Activated gamma-delta T cell treated with Interleukin-2 at 50 U/mL for 16 hours (primary cell): ENCODE measurements at places on chromosomes 1 and 21.

DNA sequence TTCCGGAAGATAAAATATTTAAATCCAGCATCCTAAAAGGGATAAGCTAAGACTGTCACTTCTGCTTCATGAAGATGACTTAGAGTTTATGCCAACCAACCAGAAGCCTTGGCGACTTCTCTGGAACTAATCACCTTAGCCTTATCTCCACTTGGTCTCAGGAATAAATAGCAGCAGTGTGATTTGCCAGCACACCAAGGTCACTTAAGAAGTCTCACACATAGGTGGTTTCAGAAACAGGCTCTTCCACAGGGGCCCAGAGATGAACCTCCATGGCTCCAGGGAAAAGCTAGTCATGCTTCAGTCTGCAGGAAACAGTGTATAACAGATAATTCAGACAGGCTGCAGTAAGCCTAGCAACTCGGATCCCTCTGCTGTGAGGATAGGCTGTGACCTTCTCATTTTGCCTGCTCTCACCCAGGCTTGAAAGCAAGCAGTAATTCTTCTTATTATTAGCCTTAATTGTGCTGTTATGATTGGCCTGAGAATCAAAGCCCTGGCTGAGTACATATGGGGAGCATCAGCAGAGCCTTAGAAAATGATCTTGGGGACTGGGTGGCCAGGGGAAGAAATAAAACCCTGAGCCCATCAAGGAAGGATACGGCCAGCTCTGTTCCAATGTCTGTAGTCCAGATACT lies 84.7 kb downstream of the WLS start:
- DNase-seq, result no peak

DNA sequence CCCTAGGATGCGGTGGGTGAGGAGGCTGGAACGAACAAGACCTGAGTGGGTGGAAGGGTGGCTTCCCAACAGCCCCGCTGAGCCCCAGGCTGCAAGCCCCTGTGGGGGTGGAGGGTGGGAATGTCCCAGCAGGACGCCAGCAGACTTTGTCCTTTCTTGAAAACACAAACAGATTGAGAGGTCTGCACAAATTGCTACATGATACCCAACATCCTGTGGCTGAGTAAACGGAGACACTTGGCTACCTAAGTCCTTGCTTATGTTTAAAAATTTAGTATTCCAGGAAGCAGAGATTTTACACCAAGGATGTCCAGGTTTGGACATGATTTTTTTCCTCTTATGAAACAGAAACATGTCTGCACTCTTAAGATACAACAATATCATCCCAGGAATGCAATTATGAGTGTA lies 11.8 kb upstream of the F3 start:
- DNase-seq, result no peak

GRCh38 chr1:43311521-43311920 lies 10.7 kb downstream of the TIE1 start:
- no peak for DNase-seq

DNA sequence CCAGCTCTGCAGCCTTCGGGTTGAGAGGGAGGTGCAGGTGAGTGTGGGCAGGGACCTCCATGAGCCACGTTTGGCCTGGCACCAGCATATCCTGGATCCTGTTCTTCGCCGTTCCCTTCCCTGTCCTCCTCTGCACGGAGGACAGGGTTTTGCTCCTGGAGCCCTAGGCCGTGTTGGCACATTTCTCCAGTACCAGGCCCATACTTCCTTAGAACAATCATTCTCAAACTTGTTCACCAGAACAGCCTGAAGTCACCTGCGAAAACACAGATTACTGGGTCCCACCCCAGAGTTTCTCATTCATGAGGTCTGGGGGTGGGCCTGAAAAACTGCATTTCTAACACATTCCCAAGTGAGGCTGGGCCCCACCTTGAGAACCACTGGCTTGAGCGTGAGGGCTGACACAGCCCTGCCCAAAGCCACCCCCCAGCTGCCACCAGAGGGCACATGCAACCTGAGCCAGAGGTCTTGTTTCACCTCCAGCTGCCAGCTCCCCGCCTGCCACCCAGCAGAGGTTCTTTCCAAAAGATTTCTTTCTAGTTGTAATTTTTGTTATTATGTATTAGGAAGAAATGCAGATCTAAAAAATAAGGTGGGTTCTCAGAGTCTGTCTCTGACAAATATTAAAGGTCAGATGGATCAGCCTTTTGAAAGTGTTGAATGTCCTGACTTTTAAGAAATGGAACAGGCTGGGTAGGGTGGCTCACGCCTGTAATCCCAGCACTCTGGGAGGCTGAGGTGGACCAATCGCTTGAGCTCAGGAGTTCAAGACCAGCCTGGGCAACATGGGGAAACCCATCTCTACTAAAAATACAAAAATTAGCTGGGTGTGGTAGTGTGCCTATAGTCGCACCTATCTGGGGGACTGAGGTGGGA lies 39.6 kb upstream of the LDLRAP1 start:
- DNase-seq, result peak; percentile 78

- no peak for DNase-seq
These were observed 14.8 kb upstream of the ZNF669 start for GRCh38 chr1:247118946-247119446.

GRCh38 chr1:66043186-66043585 lies 250.5 kb downstream of the PDE4B start:
- no peak for DNase-seq

DNA sequence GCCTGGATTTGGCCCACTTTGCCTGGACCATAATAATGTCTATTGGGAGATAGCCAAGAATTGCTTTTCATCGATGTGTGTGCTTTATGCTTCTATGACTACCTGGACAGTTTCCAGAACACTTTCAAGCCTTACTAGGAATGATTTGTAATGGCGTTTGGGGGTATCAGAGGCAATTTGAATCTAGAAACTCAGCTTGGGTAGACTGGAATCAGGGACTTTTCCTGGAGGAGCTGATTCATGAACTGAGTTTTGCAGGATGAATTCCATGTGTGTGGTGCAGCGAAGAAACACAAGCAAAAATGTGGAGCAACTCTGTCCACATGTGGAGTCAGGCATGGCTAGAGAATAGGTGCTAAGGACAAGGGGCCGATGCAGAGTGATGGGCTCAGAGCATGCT lies 11.9 kb upstream of the TMEM61 start:
- DNase-seq, result no peak

DNA sequence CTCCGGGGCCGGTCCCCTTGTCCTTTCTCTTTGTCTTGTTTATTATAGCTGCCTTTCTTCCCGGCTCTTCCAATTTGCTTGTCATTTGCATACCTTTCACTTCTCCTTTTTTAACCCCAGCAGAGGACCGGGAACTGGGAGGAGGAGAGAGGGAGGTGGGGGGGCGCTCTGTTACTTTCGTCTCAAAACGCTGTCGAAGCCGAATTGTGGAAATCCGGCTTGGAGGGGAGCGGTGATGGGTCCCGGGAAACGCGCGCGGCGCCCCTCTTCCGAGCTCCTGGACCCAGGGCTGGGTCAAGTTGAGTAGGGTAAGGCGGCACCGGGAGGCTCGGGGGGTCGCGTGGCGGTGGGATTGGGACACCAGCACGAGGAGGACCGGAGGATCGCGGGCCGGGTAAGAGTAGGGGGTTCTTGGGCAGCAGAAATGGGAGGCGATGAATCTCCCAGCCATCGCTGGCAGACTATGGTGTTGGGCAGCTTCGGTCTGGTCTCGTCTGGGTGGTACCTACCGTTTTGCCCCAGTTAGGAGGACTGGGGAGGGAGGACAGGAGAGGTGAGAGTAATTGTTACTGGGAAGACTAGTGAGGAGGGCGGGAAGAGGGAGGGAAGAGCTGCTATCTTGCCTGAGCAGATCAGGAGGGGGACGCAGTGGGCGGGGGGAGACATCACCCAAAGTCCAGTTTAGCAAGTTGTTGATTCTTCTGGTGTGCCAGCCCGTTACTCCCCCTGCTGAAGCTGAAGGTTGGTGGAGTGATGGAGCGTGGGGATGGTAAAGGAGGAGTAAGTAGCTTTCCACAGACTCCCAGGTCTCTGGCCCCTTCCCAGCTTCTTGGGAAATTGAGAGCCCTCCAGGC lies 1.5 kb downstream of the PROX1 start:
- DNase-seq, result no peak

GRCh38 chr1:23433122-23433521 lies 8.6 kb upstream of the TCEA3 start:
- no peak for DNase-seq

- no peak for DNase-seq
These were observed 78.0 kb downstream of the CDC14A start for GRCh38 chr1:100430325-100430756.

- no peak for DNase-seq
These were observed 33.8 kb downstream of the MFSD2A start for GRCh38 chr1:39988618-39989343.

DNA sequence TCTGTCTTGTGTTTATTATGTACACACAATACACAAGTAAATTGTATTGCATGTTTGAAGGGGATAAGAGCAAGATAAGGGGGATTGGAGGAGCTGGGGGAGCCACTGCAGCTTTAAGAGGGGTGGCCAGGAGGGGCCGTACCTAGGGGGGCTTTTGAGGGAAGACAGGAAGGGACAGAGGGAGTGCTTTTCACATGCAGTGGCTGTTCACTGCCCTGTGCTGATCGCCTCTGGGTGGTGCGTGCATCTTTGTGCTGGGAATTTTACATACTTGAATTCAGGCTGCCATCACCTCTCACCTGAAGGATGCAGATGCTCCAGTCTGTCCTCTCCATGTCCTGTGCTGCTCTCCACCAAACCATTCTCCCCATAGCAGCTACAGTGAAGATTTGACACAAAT lies 179.5 kb downstream of the PTPRU start:
- DNase-seq, result no peak

- no peak for DNase-seq
These were observed at the start of gene KRTAP10-9 for GRCh38 chr21:44626673-44627143. KRTAP10-9 (plus strand) TSS chr21:44627093; CDS start chr21:44627172, 79 bp downstream.

GRCh38 chr1:226778657-226779058 lies 39.6 kb upstream of the ITPKB start:
- no peak for DNase-seq

DNA sequence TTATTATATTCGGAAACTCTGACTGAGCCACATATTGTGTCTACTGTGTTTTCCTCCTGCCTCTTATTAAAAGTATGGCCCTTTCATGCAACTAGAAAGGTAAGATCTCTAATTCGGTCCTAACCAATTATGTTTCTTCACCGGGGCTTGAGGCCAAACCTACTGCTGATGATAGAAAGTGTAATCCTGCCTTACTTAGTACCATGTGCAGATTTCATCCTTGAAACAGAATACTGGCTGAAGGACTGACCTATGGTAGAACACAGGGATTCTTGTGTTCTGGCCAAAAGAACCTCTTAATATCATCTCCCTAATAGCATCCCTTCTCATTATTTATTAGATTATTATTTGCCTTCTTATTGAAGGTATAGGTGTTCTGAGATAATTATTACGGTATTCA lies 72.6 kb downstream of the TOR3A start:
- no peak for DNase-seq
